ENCODE measurements at places on chromosomes 16 and 17.

DNA sequence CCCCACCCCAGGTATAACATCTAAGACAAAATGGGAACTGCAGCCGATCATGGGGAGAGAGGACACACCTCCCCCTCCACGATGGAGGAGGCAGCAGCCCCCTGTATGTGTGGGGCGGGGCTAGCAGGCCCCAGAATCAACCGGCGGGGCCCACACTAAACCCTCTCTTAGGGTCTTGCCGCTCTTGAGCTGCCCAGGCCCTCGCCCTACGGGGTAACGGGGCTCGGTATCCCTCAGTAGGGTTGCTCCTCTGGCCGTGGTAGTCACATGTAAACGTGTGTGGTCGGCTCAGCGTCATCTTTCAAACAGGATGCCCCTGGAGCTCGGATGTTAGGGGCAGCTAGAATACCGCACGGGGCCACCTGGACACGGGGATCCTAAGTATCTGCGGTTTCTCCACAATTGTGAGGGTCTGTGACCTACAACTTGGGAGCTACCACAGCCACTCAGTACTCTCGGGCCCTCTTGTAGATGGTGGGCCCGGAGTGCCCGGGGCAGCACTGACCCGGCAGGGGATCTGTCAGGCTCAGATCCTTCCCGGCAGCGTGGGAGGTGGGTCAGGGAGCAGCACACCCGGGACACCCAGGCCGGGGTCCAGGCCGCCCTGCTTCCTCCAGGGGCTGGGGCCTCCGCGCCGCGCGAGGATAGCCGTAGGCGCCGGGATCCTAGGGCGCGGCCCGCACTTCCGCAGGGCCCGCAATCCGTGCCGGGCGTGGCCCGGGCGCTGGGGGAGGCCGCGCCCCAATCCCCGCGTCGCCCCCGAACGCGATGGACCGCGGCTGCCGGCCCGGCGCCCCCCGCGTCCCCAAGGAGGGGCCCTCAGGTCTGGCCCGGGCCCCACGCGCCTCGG, 781 bp downstream of the ARHGDIA start:
- DNase-seq: peak; percentile 74

GRCh38 chr17:42553866-42554249, 1.1 kb downstream of the HSD17B1 start:
- DNase-seq: no peak

GRCh38 chr16:85754413-85754812, 3.5 kb upstream of the C16orf74 start:
- no peak for DNase-seq

- no peak for DNase-seq
Observed at GRCh38 chr16:81495321-81496234, 51.0 kb downstream of the CMIP start.

GRCh38 chr16:56262551-56263245, 71.4 kb downstream of the GNAO1 start:
- no peak for DNase-seq

DNA sequence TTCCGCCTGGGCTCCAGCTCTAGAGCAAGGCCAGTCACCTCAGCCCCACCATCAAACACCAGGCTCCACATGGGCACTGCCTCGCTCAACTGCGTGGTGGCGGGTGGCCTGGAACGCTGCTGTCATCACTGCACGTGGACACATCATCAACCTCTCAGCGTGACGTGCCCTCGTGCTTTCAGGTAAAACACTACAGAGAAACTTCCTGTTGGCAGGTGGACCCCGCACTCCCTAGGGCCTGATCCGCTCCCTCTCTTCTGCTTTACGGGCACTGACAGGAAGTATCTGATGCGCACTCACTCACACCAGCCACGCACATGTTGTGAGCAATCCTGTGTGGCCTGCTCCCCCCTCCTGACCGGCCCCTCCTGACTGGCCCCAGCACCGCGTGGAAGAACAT, 87.4 kb downstream of the ANKRD11 start:
- peak; percentile 25 for DNase-seq
